OCI-M1 (cell line): ENCODE measurements at places on chromosomes 7 and 10.

DNA sequence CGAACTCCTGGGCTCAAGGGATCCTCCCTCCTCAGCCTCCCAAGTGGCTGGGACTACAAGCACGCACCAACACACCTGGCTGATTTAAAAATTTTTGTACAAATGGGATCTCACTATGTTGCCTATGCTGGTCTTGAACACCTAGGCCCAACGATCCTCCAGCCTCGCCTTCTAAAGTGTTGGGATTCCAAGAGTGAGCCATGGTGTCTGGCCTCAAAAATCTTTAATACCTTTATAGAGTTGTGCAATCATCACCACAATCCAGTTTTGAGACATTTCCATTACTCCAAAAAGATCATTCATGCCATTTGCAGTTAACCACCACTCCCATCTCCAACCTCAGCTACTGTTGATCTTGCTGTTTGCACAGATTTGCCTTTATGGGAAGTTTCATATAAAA lies 165.4 kb downstream of the LYZL1 start:
- no peak for DNase-seq

DNA sequence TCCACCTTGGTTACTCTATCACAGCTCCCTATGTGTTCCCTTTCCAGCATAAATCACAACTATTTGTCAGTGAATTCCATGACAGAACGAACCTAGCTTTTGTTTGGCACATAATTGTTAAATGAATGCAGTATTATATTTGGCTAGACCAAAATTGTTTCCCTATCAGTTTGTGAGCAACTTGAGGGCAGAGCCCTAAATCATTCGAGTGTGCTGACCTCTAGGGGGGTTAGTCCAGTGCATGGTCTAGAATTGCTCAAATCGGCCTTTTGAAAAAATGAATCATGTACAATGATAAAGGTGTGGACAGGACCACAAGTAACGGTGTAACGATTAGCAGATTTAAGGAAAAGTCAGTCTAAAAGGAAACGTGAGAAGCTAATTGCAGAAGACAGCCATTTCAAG lies 475 bp upstream of the NRBF2 start:
- DNase-seq = no peak

- no peak for DNase-seq
Observed at GRCh38 chr10:8035641-8036470, 18.6 kb upstream of the GATA3 start.

- no peak for DNase-seq
Observed at GRCh38 chr10:104931612-104932134, 290.6 kb downstream of the SORCS3 start.

DNA sequence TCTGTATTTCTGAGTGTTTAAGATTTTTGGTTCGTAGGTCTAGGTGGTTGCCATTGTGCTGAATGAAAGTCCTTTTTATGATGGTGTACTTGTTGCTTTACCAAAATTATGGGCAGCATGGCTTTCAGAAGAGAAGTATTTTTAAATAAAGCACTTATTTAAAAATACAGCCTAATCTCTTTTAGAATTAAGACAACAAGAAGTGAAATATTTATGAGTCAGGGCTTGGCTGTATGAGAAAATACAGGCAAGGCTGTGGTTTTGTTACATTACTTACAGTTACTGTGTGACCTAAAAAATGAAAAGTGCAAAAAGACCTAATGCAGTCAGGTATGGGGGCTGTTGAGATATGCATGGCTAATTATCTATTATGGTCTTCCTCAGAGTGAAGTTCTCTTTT lies 185.2 kb upstream of the PPP1R3A start:
- DNase-seq = no peak

GRCh38 chr7:120645966-120646365 lies 212.0 kb downstream of the TSPAN12 start:
- DNase-seq = no peak

GRCh38 chr10:7763929-7764328 lies 23.9 kb downstream of the KIN start:
- peak; percentile 80 for DNase-seq

- no peak for DNase-seq
Observed at GRCh38 chr7:2525658-2526630, 6.4 kb downstream of the LFNG start.

DNA sequence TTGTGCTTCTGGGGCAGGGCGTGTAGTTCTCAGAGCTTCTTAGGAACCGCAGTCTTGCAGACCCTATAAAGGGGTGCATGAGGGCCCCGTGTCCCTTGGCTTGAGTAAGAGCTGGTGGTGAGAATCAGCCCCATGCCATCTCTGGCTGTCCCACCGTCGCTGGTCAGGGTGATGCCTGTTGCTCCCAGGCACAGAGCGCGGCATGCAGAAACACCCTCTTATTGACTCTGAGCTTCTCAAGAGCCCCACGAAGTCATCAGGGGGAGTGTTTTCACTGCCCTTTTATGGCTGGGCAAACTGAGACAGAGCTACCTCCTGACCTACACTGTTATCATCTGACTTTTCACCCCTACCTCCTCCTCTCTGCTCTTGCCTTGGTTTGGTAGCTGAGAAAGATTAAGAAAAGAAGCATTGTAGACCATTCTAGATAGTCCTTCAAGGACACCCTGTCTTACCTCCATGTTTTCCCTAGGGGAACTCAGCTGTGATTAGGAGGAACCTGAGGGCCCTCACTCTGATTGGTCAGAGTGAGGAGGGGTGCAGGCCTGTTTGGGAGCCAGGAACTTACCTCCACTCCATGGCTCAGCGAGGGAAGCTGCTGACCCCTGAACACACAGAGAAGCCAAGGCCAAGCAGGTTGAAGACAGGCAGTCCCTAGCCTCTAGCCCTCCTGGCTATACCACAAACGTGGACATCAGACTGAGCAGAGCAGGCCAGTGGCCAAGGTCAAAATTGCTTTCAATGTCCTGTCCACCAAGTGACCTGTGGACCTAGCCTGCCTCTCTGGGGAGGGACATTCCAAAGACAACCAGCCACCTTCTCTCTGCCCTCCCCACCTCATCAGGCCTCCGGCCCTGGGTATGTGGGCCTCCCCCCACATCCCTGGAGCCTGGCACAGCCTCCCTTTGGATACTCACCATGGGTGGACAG lies 17.6 kb downstream of the UNC5B start:
- peak; percentile 22 for DNase-seq

GRCh38 chr10:90871766-90872647 lies at the start of gene RPP30:
TSS of gene RPP30 (plus strand) at chr10:90871974. CDS start at chr10:90871987, 13 bp downstream.
- peak; percentile 92 for DNase-seq

DNA sequence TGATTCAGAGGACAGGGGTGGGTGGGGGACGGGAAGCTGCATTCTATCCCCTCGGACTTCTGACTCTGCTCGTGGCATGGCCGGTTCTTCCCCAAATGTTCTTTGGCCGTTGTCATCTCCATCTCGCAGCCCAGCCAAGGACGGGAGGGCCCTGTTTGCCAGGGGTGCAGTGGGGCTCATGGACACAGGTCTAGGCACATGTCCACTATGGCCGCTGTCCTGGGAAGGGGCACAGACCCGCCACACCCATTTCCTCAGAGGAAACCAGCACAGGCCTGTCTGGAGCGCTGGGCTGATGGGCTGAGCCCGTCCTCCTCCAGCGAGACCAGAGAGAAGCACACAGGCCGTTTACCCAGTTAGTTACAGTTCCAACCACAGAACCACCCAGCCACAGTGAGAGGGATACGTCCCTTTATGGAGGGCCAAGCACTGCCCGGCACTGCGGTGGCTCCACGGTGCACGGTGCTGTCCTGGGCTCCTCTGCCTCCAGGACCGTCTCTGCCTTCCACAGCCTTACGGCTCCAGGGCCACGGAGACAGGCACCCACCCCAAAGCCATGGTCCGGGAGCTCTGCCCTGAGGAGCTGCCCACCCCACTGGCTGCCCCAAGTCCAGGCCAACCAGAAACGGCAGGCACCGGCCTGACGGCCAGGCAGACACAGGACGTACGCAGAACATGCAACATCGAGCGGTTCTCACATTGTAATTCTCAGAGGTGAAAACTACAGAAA lies 20.2 kb downstream of the DPYSL4 start:
- no peak for DNase-seq

- DNase-seq = no peak
Observed at GRCh38 chr7:71770269-71770907, 638.4 kb downstream of the GALNT17 start.
